ENCODE measurements at places on chromosomes 6 and 20.

- no peak for DNase-seq
Observed at GRCh38 chr20:14384416-14385175, 47.2 kb upstream of the FLRT3 start.

- DNase-seq = no peak
Observed at GRCh38 chr6:143961886-143962878, 45.9 kb downstream of the PLAGL1 start.

DNA sequence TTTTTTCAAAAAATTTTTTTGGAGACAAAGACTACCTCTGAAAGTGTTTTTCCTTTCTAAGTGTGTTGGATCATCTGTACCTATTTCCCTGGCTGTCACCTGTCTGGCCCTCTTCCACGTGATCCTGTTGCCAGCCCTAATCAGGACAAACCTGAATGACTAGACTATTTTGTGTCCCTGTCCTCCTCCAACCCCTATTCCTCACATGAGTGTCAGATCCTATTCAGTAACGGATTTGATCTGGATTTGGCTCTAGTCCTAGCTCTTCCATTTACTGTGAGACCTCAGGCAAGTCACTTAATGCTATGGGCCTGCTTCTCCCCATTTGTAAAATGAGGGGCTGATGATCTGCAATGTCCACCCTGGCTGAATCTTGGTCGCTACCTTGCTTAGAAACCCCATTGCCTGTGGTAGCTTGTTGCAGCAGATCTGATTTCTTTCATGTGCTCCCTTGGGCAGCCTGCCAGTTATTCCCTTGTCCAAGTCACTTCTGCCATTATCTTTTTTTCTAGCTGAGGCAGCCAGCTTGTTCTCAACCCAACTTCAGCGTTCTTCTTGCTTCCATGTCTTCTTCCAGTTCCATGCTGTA lies 4.8 kb downstream of the PHF20 start:
- DNase-seq = no peak

DNA sequence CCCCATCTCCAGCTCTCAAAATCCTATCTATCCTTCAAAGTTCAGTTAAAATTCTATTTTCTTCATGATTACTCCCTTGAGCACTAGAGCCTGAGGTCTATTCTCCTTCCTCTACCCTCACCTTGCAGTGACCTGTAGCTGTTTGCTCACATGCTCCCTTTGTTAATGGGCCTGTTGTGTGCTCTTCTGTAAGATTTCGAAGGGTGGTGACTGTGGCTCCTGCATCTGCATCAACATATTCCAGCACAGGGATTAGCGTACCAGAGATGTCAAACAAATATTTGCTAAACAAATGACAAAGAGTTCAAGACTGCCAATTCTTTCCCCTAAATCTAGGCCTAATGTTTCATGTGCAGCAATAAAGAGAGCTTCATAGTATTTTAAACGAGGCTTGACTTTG lies 69.5 kb downstream of the ELOVL5 start:
- no peak for DNase-seq

DNA sequence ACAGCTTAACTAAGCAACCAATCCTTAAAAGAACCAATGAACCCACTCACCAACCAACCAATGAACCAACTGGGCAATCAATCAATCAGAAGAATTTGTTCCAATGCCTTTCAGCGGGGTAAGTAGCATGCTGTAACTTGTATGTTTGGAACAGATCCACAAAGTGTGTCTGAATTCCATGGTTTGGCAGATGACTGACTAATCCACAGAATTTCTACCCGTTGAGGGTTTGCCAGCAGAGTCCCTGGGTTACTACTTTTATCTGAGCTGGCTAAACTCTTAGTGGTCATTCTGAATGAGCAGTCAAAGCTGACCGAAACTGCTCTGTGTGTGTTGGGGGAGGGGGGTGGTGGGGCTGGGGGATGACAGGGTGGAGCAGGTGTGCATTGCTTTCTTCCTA lies 125.0 kb upstream of the JAG1 start:
- no peak for DNase-seq

- no peak for DNase-seq
Observed at GRCh38 chr6:53023323-53023722, 28.2 kb upstream of the GSTA4 start.

DNA sequence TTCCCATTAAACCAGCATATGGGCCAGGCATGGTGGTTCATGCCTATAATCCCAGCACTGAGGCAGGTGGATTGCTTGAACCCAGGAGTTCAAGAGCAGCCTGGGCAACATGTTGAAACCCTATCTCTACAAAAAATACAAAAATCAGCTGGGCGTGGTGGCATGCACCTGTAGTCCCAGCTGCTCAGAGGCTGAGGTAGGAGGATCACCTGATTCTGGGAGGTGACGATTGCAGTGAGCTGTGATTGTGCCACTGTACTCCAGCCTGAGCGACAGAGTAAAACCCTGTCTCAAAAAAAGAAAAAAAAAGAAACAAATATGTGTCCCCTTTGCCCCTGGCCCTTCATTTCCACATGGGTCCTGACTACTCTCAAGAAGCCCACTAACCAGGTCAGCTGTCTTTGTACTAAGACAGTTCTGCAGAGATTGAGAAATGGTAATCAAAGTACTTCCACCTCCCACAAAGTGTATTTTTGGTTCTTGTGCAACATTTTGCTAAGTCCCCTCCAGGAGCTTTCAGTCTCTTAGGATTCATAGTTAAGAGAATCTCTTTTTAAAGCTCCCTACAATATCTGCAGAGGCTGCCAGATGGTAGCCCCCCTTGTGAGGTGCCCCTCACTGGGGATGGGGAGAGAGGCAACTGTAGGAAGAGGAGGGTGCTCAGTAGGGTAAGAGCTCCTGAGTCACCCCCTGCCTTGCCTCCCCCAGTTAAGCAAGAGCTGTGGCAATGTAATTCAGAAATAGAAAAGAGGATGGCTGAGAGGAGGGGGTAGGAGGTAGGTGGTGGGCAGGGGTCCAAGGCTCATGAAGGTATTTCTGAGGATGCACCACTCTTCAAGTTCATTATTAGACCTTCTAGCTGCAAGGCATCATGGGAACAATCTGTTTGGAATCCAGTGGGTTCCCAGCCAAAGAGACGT lies 16.5 kb upstream of the WFDC2 start:
- no peak for DNase-seq

GRCh38 chr20:31605902-31606803 lies 1.1 kb downstream of the ID1 start:
- DNase-seq = no peak

DNA sequence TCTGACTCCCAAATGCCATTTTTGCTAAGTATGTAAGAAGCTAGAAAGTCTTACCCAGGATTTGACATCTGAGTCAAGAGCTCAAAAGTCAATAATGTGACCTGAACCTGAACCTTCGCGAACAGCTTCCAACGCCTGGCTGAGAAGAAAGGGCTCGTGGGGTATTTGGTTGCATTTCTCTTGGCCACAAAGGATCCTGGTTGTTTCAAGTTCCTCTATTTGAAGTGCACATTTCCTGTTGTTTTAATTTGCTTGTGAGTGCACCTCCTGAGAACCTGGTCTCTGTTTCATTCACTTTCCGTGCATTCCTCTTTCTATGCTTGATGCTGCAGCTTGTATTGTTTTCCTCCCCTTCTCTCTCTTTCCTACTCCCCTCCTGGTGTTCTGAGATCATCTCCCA lies 212.5 kb downstream of the FOXA2 start:
- no peak for DNase-seq

GRCh38 chr20:32479697-32480171 lies 105.4 kb downstream of the NOL4L start:
- DNase-seq = no peak

DNA sequence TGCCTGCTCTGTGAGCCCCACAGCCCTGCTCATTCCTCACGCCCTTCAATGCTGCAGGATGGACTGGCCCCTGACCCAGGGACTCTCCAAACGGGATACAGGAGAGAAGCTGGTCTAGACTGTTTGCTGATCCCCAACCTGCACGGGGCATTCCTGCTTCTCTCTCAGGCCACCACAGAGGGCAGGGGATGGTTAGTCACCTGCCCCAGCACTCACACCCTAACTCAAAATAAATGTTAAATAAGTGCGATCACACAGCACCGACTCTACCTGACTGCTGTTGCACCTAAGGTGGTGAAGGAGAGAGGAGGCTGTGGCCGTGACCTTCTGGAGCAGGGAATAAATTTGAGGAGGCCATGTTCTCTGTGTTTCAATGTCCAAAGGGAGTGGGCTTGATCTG lies 39.9 kb upstream of the TGM6 start:
- DNase-seq = no peak

All from urinary bladder (tissue), 4 donors.